Progenitor cell of endocrine pancreas (in vitro differentiated cells): ENCODE measurements at places on chromosomes 16 and 17.

GRCh38 chr17:65442250-65442649 lies 119.2 kb downstream of the AXIN2 start:
- no peak for DNase-seq

GRCh38 chr17:3475812-3476610 lies at the start of gene ASPA:
Gene ASPA, plus strand, starts transcription at chr17:3475997. Its CDS starts 163 bp downstream, at chr17:3476160.
- DNase-seq = no peak

GRCh38 chr17:78998311-78999055 lies 11.1 kb downstream of the CANT1 start:
- DNase-seq = no peak

- peak; percentile 32 for DNase-seq
Measured at GRCh38 chr17:17668775-17669579, 12.3 kb upstream of the RAI1 start.

DNA sequence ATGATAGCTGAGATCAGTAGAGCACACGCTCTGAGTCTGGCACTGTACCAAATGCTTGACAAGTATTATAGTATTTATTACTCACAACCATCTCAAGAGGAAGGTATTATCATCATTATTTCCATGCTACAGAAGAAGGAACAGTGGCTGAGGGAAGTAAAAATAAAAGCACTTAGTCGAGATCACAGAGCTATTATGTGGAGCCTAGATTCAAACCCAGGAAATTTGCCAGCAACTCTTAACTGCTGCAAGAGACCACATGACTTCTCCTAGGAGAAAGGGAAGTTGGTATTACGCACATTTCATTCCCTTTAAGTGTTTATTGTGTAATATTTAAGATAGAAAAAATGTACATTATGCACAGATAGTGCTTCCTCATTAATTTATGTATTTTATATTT lies 1.0 kb upstream of the RHOT1 start:
- DNase-seq = no peak

- DNase-seq = no peak
Measured at GRCh38 chr17:15397620-15398019, 56.2 kb upstream of the TEKT3 start.

- DNase-seq = peak; percentile 69
Measured at GRCh38 chr16:84970447-84971127, 40.7 kb downstream of the ZDHHC7 start.

- DNase-seq = peak; percentile 30
Measured at GRCh38 chr17:60641810-60642220, 35.8 kb upstream of the BCAS3 start.

GRCh38 chr16:31022544-31023251 lies 10.7 kb upstream of the STX4 start:
- no peak for DNase-seq

GRCh38 chr16:55830658-55831294 lies 2.1 kb downstream of the CES1 start:
- DNase-seq = no peak

DNA sequence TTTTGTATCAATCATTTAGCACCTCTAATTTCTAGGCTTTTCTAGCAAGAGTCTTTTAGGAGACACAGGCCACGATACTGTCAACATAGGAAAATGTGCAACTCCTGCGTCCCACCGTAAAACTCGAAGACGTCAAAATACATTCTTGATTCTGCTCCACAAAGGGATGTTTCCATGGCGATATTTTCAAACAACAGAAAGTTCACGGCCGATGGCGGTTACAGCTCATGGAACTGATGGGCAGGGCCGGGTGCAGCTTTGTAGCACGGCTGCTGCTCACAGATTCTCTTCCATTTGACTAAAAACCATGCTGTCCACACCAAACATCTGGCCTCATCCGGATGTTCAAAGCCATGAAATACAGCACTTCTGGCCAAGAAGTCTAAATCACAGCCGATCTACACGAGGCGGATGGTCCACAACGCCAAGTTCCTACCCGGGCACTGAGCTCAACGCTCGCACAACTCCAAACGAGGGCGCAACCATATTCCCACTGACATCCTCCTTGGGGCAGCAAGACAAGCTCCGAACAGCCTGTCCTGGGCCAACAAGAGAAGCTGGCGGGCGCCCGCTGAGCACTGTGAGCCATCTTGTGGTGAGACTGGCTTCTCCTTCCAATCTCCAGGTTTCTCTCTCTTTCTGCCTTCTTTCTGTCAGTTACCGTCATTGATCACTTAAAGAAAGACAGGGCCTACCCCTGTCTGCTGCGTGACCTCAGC lies 79.8 kb downstream of the ZNF778 start:
- no peak for DNase-seq

DNA sequence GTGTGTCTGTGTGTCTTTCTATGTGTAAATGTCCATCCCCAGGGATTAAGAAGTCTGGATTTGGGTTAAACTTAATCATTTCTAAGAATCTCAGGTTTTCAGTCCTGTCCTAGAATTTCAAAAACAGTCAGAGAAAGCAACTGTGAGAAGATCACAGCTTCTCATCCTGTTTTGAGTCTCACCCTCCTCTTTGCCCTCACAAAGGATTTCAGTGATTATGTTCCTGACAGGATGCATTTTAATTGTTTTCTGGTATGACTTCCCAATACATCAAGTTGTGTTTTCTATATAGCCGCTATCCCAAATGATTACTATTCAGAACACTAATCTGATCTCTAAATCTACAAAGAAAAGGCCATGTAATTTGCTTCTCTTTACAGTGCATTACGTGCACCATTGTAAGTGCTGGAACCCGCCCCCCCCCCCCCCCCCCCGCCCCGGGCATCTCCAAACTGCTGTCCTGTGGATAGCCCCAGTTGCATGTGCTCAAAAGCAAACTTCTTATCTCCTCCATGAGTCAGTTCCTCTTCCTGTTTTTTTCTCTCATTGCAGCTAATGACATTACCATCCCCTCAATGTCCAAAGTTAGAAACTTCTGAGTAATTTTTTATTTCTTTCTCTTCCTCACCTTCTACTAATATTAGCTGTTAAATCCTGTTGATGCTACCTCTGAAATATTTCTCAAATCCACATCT lies 73.9 kb downstream of the CDH13 start:
- no peak for DNase-seq

DNA sequence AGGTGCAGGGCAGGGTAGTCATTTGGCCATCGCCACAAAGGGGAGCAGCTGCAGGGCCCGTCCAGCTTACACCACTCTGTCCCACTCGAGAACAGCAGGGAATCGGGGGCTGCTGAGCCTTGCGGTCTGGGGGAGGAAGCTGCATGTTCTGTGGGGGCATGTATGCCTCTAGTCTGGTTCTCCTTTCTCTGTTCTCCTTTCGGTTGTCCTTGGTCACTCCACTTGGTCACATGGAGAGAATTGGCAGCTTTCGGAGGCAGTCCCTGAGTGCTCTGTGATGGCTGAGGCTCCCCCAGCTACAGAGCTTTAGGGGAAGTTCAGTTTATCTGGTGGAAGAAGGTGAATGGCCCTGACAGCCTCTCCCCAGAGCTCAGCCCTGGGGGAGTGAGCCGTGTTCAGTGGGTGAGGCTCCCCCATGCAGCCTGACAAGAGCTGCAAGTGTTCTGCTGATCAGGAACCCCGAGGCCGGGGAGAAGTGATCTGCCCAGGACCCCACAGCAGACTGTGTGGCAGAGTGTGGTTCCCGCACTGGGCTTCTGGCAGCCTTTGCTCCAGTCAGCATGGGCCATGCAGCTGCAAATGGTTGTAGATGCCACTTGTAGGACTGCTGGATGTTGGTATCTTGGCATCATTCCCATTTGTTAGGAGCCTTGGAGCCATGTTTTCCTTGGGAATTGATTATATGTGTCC lies 22.3 kb upstream of the SMPD3 start:
- DNase-seq = no peak

DNA sequence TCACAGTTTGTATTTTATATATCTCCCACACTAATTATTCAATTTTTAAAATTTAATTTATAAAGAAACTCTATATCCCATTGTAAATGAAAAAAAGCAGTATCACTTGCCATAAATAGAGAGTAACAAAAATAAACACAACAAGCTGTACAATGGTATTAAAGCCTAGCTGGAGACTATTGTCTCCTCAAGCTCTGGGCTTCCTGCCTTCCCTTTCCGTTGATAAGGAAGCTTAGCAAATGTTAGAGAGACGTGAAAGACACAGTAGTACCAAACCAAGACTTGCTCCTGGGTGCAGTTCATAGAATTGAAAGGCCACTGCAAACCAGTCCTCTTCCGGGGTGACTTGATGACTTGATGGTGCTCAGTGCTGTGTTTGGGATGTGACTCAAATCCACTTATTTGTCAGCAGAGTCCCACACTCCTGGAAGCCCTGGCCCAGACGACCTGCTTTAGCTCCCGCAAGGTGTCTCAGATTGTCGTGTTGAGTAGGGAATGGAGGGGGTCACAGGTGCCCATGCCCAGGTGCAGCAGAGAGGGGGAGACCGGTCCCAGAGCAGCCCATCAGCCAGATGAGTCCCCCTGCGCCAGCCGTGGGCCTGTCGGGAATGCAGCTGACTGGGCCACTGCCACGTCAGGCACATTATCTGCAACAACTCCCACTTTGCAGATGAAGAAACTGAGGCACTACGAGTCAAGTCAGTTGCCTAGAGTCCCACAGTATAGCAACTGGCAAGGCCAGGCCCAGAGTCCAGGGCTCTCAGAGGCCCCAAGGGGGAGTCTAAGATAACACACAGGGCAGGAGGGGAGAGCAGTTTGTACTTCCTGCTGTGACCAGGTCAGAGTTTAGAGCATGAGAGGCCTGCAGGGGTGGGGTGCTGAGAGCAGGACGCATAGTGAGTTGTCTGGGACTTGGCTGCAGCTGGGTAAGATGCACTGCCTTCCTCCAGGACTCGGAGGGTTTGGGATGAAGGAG lies 40.5 kb downstream of the PSME3IP1 start:
- DNase-seq = no peak

DNA sequence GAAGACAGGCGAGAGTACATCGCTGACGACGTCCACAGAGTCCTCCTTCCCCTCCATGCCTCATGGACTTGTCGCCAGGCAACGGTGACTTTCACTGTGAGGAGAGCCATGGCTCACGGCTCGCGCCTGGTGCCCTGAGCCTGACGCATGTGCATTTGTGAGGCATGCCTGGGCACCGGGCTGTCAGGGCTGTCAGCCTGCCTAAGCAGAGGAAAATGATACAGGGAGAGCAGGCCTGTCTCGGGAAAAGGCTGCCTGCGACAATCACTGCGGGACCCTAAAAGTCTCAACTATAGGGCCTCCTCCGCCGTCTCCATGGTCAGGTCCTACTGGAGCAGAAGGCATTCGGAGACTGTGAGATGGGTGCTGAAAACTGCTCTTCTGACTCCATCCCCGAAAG lies 135.5 kb upstream of the WSB1 start:
- DNase-seq = no peak

- DNase-seq = no peak
Measured at GRCh38 chr16:2987833-2988232, 7.6 kb upstream of the PKMYT1 start.

GRCh38 chr17:49993423-49994060 lies 1.5 kb downstream of the DLX3 start:
- DNase-seq = peak; percentile 37

DNA sequence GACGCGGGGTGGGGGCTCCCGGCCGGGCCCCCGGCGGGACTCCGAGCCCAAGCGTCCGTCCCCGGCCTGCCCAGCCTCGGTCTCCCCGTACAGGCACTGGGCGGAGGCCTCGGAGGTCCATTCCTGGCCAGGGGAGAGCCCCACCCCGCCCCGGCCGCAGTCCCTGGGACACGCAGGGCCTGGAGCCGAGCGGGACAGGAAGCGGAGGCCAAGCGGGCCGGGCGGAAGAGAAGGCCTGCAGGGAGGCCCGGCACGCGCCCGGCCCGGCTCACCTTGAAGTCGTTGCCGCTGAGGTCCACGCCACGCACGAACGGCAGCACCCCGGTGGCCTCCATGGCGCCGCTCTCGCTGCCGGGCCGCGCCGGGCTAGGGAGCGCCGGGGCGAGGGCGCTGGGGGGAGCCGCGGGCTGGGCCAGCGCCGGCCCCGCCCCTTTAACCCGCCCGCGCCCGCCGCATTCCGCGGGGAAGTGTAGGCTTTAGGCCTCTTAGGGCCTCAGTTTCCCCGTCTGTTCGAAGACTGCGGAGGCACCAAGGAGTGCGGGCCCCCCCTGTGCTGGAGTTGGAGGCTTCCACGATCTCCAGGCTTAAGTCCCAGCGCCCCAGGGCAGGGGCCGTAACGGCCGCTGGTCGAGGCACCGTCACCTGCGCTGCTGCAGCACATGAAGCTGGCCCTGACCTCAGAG lies at the start of gene FLII:
TSS of gene FLII (minus strand) at position 383 of the 683 bp plus-strand sequence. CDS start at position 335, 48 bp downstream.
- peak; percentile 38 for DNase-seq

DNA sequence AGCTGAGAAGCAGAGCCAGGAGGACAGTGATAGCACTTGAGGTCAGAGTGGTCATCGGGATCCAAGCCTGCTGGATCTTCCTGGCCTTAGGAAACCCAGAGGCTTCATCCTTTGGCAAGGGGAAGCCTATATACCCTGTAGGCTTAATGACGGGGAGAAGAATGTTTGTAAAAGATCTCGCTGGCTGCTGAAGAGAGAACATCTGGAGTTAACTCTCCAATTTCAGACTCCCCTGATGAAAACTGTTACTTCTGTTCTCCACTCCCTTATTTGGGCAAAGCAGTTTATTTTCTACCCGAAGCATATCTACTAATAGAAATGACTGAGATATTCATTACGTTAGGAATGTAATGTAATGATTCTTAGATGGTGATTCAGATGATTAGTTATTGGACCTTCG lies 487.0 kb downstream of the CDH13 start:
- DNase-seq = no peak

GRCh38 chr17:75654176-75654575 lies 12.8 kb downstream of the RECQL5 start:
- no peak for DNase-seq

GRCh38 chr17:63917646-63918045 lies 993 bp downstream of the GH1 start:
- no peak for DNase-seq

DNA sequence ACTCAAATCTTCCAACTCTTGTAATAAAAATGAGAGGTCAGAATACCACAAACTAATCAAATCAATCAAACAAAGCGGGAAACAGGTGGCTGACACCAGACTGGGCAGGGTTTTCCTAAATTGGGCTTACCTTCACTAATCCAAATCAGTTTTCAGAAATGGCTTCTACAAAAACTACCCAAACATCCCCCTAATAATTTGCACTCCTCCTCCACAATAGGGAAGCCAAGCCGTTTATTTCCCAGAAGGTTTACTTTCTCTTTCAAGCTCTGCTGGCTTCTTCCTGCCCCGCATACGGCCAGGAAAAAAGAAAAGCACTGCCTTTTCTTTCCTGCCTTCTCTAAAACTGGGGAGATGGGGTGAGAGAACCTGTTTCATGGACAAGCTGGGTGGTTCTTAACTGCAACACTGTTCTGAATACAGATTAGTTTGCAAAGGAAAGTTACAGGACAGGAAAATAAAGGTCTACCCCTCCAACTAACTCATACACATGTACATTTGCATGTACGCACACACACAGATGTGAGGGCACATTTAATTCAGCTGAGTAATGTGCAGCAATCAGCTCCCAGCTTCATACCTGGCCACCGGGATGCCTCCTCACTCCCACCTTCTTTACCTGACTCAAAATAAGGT lies 9.2 kb downstream of the STAT3 start:
- DNase-seq = no peak

GRCh38 chr17:7005716-7006115 lies 6.7 kb upstream of the RNASEK start:
- DNase-seq = no peak

- DNase-seq = no peak
Measured at GRCh38 chr16:8919089-8919933, 37.2 kb downstream of the LITAFD start.
